ENCODE measurements at places on chromosomes 6 and 20.

DNA sequence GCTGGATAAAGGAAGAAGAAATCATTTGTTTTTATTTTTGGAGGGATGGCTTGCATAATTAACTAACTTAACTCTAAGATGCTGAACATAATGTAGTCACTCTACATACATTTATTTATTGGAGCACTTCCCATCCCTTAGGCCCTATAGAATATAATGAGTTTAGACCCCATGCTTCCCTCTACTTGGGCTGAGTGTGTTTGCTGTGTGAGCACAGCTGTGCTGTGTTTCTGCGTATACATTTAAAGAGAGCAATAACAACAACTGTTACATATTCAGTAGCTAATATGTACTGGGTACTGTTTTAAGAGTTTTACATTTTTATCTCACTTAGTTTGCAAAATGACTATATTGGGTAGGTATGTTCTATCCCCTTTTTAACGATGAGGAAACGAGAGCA is 736.6 kb upstream of the NRSN1 start:
- DNase-seq = no peak

DNA sequence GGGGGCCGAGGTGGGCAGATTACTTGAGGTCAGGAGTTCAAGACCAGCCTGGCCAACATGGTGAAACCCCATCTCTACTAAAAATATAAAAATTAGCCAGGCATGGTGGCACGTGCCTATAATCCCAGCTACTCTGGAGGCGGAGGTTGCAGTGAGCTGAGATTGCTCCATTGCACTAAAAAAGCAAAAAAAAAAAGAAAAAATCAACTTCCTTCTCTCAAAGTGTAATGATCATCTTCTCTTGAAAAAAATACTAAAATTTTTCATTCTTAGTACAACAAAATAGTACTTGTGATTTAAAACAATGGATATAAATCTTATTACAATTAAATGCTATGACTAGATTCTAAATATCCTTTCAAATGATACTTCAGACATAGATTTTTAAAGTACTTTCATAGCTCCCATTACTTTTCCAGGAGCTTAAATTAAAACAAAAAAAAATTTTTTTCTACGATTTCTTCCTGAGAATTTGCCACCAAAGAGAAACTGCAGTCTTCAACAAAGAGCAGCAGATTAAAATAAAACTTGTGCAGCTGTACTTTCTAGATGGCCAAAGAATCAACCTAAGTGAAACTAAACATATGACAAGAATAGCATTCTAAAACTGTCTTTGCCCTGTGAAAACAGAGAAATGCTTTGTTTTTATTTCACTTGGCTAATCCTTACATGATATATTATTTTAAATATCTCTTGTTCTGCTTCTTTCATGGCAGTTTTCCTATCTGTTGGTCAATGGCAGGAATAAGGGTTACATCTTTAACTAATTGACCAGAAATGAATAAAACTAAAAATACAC is 75.2 kb downstream of the MAP3K5 start:
- no peak for DNase-seq

DNA sequence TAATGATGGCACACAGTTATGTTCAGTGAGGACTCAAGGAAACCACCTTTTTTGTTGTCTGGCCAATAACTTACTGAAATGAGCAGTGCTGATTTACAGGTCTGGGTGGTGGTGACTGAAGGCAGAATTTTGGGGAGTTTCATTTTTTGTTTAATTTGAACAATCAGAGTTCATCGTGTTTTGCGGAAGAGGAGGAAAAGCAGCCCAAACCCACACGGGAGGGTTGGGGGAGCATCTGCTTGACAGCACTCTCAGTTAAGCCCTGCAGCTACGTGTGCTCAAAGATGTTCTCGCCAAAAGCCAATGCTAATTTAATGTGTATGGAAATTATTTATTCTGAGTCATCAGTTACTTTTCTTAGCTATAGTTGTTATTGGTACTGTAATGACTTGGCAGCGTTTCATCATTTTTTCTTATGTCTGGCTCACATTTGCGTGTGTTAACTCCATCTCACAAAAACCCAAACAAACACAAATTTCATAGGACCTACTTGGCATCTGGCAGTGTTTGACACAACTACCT is 89.2 kb downstream of the UST start:
- DNase-seq = peak; percentile 57

GRCh38 chr6:22413681-22414311 is 117.0 kb upstream of the PRL start:
- DNase-seq = no peak

DNA sequence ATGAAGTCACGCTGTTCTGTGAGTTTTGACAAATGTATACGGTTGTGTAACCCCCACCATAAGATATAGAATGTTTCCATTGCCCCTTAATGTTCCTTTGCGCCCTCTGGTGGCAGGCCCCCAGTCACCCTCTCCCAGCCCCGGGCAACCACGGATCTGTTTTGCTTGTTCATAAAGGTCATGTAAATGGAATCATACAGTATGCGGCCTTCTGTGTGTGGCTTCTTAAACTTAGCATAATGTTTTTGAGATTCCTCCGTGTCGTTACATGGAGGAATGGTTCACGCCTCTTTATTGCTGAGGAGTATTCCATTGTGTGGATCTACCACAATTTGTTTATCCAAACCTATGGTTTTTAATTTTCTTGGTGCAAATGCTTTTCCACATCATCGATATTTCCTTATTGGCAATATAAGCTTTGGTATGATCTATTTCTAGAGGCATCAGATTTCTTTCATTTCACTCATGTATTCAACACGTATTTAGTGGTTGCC is 28.4 kb downstream of the LYRM2 start:
- DNase-seq = peak; percentile 64

DNA sequence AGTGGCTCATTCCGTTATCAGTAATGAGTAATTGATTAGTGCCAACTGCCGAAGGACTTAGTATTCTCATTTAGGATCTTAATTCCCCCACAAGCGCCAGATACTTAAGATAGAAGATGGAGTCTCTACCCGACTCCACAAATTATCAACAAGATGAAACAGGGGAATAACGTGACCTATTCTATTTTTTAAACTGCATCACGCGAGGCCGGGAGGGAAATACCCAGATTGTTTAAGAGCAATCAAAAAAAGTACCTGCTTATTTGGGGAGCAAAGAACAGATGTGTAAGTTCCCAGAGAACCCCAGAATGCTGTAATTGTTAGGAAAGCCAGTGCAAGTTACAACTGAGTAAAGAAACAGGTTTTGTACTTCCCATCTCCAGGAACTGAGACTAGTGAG is 1.1 kb upstream of the MAP3K5 start:
- DNase-seq = no peak

DNA sequence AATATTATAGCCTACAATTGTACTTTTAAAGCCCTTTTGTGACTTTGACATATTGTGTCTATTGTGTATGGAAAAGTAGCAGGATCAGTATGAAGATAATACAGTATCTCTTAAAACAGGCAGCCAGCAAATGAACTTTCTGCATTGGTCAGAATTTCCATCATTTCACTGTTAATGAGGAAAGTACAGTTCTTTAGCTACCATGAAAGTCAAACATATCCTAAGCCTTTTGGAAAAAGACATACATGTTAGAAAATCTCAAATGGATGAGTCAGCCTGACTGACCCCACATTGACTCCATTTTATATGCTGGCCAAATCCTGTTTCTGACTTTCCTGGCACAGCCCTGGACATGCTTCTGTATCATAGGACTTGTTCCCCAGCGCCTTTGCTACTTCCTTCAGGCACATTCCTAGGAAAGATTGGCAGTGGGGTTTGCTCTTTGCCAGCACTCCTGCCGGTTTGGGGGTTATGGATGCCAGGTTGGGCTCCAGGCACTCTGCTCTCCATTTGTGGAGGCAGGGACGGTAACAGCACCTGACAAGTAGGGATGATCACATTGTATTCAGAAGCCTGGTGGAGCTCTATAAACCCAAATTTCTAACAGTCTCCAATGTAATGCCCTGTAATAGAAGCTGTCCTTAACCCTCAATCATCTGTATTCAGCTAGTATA is 43.7 kb downstream of the TOP1 start:
- DNase-seq = no peak

DNA sequence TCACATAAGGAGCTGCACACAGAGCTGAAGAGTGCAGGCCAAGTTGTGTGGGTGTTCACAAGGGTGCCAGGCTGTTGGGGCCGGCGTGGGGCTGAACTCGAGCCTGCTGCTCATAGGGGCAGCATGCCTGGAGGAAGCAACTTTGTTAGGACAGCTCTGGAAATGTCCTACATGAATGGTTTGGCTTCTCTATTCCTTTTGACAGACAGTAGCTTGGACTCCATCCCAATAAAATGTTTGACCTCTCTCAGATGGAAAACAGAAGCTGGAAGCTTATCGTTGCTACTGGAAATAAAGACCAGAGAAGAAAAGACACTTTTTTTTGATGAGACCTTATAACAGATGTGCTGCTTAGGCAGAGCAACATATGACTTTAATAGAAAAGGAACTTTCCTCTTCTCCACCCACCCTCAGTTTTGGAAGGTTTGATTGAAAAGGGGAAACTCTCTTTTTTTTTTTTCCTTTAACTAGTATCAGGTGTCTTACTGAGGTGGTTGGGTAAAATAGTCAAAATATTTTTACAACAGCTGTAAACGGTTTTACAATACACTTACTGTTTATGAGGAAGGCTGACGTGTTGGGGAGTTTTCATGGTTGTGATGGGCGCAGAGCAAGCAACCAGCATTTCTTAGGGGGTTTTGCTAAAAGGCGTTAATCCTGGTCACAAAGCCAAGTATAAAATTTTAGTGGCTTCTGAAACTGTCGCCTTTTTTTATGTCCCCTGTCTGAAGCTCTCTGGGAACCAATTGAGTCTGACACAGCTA is 80.7 kb upstream of the EEF1E1 start:
- peak; percentile 52 for DNase-seq

- no peak for DNase-seq
Observed at GRCh38 chr20:2130683-2131082, 29.1 kb downstream of the STK35 start.

- DNase-seq = no peak
Observed at GRCh38 chr6:125816828-125817280, 26.1 kb downstream of the NCOA7 start.

DNA sequence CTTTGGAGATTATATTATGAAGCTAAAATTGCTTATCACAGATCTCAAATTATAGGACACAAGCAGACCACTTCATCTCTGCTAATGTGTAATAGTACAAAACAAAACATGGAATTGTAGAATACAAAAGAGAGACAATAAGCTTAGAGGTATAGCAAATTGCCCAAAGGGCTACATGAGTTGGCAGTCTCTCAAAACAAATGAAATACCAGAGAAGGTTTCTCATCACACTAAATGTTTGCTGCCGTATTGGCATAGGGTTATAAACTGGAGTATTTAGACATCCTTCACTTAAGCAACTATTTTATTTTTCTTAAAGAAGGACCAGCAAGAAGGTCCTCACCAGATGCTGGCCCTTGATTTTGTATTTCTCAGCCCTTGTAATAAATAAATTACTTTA is 5.9 kb upstream of the EYA4 start:
- DNase-seq = no peak

DNA sequence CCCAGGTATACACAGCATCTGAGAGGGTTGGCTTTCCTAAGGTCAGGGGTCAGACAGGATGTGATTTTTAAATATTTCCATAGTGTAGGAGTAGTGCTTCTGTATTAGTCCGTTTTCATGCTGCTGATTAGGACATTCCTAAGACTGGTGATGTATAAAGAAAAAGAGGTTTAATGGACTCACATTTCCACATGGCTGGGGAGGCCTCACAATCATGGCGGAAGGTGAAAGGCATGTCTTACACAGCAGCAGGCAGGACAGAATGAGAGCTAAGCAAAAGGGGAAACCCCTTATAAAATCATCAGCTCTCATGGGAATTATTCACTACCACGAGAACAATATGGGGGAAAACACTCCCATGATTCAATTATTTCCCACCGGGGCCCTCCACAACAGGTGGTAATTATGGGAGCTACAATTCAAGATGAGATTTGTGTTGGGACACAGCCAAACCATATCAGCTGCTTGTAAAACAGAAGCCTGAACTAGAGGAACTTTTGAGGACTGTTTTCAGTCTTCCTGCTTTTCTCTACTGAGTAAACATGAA is 91.0 kb upstream of the MEI4 start:
- no peak for DNase-seq

- DNase-seq = no peak
Observed at GRCh38 chr6:3617192-3617631, 134.3 kb downstream of the PXDC1 start.

GRCh38 chr20:11585752-11586352 is 331.8 kb upstream of the BTBD3 start:
- DNase-seq = peak; percentile 62

GRCh38 chr6:124927806-124928205 is 34.4 kb upstream of the RNF217 start:
- DNase-seq = peak; percentile 15

DNA sequence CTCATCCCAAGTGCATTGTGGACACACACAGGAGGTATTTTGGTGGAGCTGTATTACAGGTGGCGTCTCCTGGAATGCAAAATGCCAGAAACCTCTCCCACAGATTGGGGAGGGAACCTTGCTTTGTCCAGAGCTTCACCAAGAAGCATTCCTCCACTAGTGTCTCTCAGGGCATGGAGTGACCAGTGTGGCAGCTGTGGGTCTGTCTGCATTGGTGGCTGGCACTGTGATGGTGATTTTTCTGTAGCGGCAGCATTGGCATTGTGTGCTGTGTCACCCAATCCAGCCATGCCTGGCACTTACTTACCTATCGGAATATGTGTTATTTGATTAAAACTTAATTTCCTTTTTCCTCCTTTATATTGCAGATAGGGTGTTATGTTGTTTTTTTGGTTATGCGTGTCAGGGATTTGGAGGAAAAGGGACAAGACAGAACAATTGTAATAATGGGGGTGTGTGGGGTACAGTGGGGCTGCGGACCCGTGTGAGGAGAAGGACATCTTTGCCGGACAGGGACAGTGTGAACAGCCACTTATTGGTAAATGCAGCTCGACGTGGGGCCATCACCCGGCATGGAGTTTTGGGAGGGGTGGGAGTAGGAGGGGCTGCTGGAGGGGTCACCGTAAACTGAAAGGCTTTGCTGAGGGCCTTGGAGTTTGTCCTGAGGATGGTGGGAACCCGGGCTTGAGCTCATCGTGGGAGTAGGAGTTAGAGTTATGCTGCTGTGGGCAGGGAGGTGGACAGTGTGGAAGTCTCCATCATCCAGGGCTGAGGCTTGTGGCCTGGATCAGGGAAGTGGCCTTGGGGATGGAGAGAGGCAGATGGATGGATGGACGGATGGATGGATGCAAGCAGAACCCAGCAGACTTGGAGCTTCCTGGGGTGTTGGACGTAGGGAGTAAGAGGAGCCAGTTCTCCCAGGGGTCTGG is 105.0 kb downstream of the SYCP2 start:
- DNase-seq = no peak

GRCh38 chr20:52047811-52048764 is 143.5 kb downstream of the ZFP64 start:
- DNase-seq = peak; percentile 56

GRCh38 chr6:167898673-167899311 is 72.1 kb downstream of the AFDN start:
- peak; percentile 60 for DNase-seq

- no peak for DNase-seq
Observed at GRCh38 chr6:44960898-44961297, 367.2 kb upstream of the RUNX2 start.

DNA sequence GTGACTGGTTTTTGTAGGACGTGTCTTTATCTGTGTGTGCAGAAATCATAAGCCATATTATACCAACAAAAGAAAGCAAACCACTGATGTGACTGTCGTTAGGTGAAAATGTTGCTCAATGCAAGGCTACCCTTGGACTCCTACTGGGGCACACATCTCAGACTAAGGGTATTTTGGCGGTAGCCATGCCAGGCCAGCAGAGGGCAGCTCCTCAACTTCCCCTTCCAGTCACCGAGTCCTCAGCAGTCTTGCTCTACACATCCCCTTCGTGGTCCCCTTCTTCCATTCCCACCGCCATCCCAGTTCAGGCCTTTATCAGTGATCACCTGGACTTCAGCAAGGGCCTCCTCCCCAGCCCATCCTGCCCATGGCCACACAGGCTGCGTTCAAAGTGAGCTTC is 113.7 kb upstream of the GGTLC1 start:
- no peak for DNase-seq
